ENCODE measurements at places on chromosomes 3 and 15.

DNA sequence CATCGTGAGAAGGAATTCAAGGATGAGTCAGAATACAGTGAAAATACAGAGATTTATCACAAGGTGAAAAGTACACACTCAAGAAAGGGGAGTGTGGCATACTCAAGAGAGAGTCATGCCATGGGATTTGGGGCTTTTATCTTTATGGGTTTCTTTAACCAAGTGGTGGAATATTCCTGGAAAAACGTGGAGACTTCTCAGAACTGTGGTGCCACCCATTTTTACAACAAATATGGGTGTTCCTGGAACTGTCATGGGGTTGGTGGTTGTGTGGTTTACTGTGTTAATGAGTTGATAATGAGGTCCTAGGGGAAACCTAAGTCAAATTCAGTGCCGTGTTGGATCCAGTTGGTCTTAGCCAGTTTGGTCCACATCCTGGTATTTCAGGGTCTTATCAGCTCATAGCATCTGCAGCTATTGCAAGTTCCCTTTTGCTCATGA is 497.2 kb downstream of the GABRG3 start:
- no peak for DNase-seq
- no peak overlapping the region for H3K4me3 ChIP-seq

- H3K36me3 ChIP-seq, result peaks cover 14% of the 10 kb centered on the region
- H3K27me3 ChIP-seq, result no peaks in the 10 kb centered on the region
- H3K4me1 ChIP-seq, result peaks cover 25% of the 10 kb centered on the region
Measured at GRCh38 chr15:67120839-67121643, 55.6 kb downstream of the SMAD3 start.

DNA sequence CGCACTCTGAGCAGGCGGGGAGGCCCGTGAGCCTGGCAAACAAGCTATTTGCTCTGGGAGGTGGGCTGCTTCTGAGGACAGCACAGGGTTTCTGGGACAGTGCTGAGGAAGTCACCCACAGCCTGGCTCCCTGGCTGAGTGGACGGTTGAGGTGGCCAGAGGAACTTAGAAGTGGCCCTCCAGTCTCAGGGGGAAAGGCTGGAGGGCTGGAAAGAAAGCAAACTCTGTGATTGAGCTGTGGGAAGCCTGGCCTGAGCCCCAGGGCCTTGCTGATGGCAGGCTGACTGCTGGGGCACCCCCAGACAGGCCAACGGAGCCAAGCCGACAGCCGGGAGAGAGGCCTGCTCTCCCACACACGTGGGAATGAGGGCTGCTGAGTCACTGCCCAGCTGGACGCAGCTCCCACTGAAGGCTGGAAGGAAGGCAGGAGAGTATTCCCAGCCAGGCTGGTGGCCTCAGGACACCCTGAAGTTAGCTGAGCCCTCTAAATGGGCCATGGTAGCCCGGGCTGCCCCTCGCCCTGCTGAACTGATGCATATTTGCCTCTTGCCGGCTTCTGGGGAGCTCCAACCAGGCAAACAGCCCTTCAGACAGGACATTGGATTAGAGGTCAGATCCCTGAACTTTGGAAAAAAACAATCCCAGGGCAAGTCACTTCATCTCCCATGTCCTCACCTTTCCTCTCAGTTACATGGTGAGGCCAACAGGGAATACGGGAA is 98.0 kb upstream of the TLE3 start:
- peaks cover 12% of the 10 kb centered on the region for H3K27me3 ChIP-seq
- H3K27ac ChIP-seq, result peak overlapping the region; percentile 12
- no peak for DNase-seq

- H3K36me3 ChIP-seq, result no peaks in the 10 kb centered on the region
- H3K4me1 ChIP-seq, result no peaks in the 10 kb centered on the region
- no peak for DNase-seq
- H3K27me3 ChIP-seq, result no peaks in the 10 kb centered on the region
- H3K4me3 ChIP-seq, result no peak overlapping the region
Measured at GRCh38 chr3:36215241-36215640, 165.1 kb upstream of the STAC start.

Measured in neuronal stem cell (in vitro differentiated cells).